Amygdala (tissue), 56 donors: ENCODE measurements at places on chromosomes 7 and 10.

GRCh38 chr10:83184641-83185040 lies 954.7 kb upstream of the GHITM start:
- DNase-seq, result no peak

- no peak for DNase-seq
Observed at GRCh38 chr7:158377800-158378623, 209.6 kb downstream of the PTPRN2 start.

DNA sequence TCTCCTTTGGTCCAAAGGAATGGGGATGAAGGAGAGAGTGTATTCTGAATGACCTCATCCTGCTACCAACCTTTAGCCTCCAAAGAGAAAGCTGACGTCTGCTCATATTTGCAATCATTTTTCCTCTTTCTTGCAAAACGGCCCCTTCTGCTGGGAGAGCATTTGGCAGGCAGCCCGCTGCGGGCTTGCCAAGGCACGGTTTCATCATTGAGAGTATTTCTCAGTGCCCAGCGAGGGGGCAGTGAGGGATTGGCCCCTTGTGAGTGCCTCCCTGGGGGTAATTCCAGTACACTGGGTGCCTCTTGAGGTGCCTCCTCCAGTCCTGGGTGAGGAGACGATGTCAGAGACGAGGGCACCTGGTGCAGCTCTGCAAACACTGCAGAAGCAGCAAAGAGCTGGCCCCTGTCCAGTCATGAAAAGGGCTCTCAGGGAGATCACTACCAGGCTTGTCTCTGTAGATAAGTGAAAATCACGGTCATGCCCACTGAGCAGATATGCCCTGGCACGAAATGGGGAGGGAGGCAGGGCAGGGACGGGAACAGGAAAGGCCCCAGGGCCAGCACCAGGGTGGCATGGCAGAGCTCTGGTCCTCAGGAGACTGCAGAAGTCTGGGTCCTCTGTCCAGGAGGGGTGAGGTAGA lies 48.7 kb upstream of the SHH start:
- DNase-seq, result no peak

DNA sequence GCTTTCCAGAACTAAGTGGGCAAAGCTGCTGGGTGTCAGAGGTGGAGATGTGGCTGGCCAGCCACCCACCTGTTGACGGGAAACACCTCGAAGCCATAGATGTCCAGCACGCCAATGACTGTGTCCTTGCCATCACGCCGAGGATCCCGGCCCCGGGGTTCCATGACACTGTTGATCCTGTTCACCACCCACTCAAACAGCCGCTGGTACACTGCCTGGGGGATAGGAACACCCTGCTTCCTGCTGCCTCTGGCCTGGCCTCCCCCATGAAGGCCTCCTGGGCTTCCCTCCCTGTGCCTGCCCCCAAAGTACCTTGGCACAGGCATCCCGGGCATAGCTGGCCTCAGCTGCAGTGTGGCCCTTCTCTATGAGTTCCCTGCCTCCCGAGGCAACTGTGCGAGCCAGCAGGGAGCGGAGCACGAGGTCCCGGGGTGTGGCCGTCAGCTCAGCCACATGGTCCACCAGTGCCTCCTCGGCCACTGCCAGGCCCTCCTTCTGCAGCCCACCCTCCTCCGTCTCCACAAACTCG lies 8.2 kb downstream of the MYO1G start:
- no peak for DNase-seq

DNA sequence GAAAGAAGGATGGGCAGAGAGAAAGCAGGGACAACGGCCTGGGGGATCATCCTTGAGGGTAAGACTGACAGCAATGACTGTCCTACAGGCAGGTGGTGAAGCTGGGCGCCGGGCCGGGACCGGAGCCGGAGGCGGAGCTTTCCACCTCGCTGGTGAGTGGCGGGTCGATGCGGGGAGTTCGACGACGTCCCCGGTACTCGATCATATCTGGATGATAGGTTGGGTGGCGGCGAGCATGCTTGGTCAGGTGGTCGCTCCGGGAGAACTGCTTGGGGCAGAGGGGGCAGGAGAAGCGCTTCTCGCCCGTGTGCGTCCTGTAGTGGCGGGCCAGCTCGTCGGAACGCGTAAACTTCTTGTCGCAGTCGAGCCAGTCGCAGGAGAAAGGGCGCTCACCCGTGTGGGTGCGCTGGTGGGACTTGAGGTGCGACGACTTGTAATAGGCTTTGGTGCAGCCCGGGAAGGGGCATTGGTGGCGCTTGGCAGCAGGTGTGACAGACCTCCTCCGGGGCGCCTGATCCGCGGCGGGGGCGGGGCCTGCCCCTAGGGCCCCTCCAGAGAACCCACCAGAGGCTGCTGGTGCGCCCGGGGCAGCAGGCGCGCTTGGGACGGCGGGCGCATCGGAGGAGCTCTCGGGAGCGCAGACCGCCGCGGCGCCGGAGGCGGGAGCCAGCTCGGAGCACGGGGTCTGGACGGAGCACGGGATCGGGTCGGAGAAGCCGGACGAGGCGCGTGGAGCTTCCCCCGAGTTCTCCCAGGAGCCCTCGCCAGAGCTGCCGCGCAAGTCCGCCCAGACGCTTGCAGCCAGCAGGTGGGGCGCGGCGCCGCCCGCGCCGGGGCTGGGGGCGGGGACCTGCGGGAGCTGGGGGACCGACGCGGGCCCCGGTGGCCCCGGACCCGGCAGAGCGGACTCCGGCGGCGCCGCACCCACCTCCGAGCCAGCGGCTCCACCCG lies 752 bp downstream of the KLF14 start:
- no peak for DNase-seq
